ENCODE measurements at places on chromosomes 7 and 10.
A peak's percentile ranks its signal among the peaks of the same experiment; 100 is the strongest.

DNA sequence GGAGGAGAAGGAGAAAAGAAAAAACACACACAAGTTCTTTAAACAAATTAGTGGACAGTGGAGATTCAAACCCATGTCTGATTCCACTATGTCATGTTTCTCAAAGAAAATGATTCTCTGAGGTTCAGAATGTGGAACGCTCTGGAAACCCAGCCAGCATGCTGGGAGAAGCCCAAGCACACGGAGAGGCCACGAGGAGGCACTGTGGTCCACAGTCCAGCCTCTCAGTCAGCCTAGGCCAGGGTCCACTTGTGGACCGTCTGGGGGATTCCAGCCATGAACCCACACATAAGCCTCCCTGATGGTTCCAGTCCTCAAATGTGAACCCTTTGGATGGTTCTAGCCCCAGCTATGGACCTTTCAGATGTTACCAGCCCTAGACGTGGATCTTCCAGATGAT lies 73.4 kb downstream of the CAV1 start:
- no peaks in the 10 kb centered on the region for H3K27me3 ChIP-seq
- H3K4me3 ChIP-seq: no peak overlapping the region
- H3K27ac ChIP-seq: no peak overlapping the region
- no peaks in the 10 kb centered on the region for H3K4me1 ChIP-seq
- H3K36me3 ChIP-seq: no peaks in the 10 kb centered on the region

- H3K4me1 ChIP-seq: no peaks in the 10 kb centered on the region
- peak overlapping the region; percentile 43 for H3K27ac ChIP-seq
- H3K4me3 ChIP-seq: no peak overlapping the region
Observed at GRCh38 chr10:62166331-62167131, 102.1 kb downstream of the RTKN2 start.

- no peak overlapping the region for H3K4me3 ChIP-seq
- no peak for DNase-seq
- no peaks in the 10 kb centered on the region for H3K36me3 ChIP-seq
- no peak overlapping the region for H3K27ac ChIP-seq
- no peaks in the 10 kb centered on the region for H3K27me3 ChIP-seq
- no peaks in the 10 kb centered on the region for H3K4me1 ChIP-seq
Observed at GRCh38 chr10:132670546-132671227, 115.3 kb downstream of the NKX6-2 start.

- H3K4me3 ChIP-seq: no peak overlapping the region
- H3K27ac ChIP-seq: no peak overlapping the region
- no peak for DNase-seq
- no peaks in the 10 kb centered on the region for H3K36me3 ChIP-seq
- no peaks in the 10 kb centered on the region for H3K27me3 ChIP-seq
- H3K4me1 ChIP-seq: no peaks in the 10 kb centered on the region
Observed at GRCh38 chr7:130152493-130153210, 52.6 kb downstream of the TMEM209 start.

GRCh38 chr7:140056431-140057142 lies 6.2 kb downstream of the PARP12 start:
- DNase-seq: no peak
- H3K4me1 ChIP-seq: no peaks in the 10 kb centered on the region
- H3K27ac ChIP-seq: no peak overlapping the region

GRCh38 chr10:47402641-47403301 lies 18.7 kb upstream of the ZNF488 start:
- H3K4me3 ChIP-seq: no peak overlapping the region
- H3K27me3 ChIP-seq: no peaks in the 10 kb centered on the region
- H3K4me1 ChIP-seq: peaks cover 3% of the 10 kb centered on the region
- peak; percentile 62 for DNase-seq

DNA sequence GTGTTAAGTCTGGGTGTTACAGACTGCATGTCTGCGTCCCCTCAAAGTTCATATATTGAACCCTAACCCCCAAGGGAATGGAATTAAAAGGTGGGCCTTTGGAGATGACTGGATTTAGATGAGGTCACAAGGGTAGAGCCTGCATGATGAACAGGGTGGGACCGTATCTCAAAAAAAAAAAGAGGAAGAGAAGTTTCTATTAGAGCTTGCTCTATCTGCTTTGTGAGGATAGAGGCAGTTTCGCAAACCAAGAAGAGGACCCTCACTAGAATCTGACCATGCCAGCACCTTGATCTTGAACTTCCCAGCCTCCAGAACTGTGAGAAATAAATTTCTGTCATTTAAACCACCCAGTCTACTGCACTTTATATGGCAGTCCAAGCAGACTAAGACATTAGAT lies 1.4 kb downstream of the KIN start:
- H3K4me3 ChIP-seq: peak overlapping the region; percentile 88
- H3K4me1 ChIP-seq: peaks cover 12% of the 10 kb centered on the region
- H3K36me3 ChIP-seq: no peaks in the 10 kb centered on the region
- DNase-seq: no peak
- no peak overlapping the region for H3K27ac ChIP-seq

Data from Peyer's patch (tissue), 4 donors.